ENCODE measurements at places on chromosomes 16 and 17.
A peak's percentile ranks its signal among the peaks of the same experiment; 100 is the strongest.

DNA sequence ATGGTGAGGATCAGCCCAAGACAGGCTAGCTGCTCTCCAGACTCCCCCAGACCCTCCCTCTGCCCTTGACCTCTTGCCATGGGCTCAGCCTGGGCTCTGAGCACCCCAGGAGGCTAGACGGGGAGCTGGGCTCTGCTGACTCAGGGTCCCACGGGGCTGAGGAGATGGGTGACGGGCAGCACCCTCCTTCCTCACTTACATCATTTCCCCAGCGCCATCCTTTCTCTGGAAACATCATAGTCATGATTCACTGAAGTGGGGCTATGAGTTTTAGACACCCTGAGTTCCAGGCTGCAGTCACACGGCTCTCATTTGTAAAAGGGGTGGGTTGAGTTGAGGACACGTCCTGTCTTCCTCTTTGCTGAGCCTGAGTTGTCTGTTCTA is 3.0 kb upstream of the ITGAX start:
- DNase-seq = no peak

GRCh38 chr16:51888016-51888415 is 658.9 kb downstream of the TOX3 start:
- DNase-seq = no peak

- DNase-seq = peak; percentile 60
Observed at GRCh38 chr17:42288803-42289610, 709 bp downstream of the STAT5A start.

GRCh38 chr17:52235516-52235915 is 77.0 kb upstream of the CA10 start:
- no peak for DNase-seq

- DNase-seq = no peak
Observed at GRCh38 chr17:18910326-18910725, 41.6 kb upstream of the SLC5A10 start.

GRCh38 chr16:30567991-30568638 is 3.4 kb downstream of the ZNF688 start:
- peak; percentile 80 for DNase-seq

DNA sequence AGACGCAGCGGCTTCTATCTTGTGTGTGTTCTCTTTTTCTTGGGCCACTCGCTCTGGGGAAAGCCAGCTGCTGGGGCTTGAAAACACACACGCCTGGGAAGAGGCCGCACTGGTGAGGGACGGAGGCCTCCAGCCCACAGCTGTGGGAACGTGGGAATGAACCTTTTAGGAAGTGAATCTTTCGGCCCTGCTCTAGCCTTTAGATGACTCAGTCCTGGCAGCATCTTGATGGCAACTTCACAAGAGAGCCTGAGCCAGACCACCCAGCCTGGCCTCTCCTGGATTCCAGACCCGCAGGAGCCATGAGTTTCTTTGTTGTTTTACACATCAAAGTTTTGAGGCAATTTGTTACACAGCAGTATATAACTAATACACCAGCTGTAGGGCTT is 2.2 kb upstream of the PDPK1 start:
- no peak for DNase-seq

DNA sequence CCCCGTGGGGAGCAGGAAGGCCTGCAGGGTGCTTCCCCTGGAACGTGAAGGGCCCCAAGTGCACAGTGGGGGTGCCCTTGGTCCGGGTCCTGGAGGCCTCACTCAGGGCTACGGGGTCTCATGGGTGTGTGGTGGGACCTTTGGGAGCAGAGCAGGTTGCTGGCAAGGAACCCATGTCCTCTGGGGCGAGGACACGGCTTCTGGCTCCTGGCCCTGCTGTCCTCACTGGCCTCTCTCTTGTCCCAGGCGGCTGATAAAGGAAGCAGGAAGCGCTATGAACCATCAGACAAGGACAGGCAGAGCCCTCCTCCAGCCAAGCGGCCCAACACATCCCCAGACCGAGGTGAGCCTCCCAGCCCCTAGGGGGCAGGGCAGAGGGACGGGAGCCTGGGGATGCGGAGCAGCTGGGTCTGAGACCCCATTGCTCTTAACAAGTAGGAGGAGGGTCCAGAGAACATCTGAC is 9.8 kb upstream of the IL17C start:
- DNase-seq = no peak

DNA sequence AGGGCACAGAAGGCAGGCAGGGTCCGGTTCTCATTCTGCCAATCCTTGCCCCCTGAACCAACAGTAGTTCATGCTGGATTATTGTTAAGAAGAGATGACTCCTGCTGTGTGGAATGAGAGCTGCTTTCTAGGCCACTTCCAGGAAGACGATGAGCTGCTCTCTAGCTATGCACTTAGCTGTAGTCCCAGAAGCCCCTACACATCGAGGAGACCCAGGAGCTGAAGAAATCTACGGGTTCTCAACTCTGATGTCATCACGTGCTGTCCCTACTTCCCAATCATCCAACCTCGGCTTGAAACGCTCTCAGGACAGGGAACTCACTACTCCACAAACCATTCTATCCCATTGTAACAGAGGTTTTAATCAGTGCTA is 29.0 kb upstream of the EMP2 start:
- no peak for DNase-seq

- no peak for DNase-seq
Observed at GRCh38 chr16:31452631-31453106, 6.6 kb upstream of the ARMC5 start.

DNA sequence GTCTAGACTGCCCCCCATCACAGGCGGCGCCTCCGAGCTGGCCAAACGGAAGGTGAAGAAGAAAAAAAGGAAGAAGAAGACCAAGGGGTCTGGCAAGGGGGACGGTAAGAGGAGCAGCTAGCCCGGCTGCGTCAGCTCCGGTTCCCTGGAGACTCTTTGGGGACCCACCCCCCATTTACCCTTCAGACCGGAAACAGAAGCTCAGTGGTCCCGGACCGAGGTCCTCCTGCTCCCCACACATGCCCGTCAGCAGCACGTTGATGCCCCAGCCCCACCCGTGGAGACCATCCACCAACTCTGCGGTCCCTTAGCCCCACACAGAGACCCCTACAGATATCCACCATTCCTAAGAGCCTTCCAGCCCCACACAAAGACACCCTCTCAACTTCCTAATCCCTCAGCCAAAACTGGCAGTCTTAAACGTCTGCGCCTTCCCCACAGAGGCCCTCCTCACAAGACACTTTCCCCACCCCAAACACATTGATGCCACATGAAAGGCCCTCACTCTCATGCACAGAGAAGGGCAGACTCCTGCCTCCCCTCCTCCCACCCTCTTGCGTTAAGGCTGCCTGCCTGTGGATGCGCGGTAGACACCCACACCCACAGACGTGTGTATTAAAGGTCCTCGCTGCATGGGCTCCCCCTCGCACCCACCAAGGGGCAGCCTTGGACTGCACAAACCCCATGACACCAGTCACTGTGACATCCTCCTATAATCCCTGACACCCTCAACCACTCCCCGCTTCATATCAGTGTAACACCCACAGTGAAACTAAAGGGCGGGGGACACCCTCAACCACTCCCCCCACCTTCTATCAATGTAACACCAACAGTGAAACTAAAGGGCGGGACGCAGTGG is 58.2 kb upstream of the RPH3AL start:
- DNase-seq = peak; percentile 79

DNA sequence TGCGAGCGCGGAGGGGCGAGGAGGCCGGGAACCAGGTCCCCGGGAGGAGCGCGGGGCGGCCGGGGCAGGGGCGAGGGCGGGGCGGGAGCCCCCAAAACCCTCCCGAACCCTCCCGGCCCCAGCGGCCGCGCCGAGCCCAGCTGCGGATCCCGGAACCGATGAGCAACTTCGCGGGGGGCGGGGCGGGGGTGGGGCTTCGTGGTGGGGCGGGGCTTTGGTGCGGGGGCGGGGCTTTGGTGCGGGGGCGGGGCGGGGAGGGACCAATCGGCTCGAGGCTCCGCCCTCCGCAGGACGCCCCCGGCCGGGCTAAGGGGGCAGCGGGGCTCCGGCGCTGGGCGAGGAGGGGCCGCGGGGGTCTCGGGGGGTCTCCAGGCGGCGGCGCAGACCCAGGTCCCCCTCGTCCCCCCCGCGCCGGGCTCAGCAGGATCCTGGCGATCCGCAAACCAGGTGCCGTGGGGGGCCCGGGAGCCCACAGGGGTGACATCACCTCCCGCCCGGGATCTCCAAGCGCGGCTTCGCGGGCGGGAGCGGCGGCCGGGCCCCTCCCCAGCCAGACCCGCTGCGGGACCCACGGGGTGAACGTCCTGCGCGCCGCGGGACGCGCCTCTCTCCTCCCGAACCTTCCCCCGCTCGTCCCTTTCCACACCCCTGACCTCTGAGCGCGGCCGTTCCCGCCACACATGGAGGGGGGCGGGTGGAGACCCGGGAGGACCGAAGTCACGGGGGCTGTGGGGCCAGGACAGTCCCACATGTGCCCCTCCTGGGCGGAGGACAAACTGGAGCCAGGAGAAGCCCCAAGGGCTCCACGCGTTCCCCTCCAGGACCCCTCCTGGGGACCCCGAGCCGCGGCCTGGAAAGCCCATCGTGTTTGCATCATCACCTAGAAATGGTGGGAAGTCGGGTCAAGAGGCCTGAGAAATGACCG is at the start of gene ABR:
Gene ABR (minus strand): TSS at position 164 of the 925 bp plus-strand sequence. CDS start 254 bp downstream, outside the sequence.
- DNase-seq = no peak

DNA sequence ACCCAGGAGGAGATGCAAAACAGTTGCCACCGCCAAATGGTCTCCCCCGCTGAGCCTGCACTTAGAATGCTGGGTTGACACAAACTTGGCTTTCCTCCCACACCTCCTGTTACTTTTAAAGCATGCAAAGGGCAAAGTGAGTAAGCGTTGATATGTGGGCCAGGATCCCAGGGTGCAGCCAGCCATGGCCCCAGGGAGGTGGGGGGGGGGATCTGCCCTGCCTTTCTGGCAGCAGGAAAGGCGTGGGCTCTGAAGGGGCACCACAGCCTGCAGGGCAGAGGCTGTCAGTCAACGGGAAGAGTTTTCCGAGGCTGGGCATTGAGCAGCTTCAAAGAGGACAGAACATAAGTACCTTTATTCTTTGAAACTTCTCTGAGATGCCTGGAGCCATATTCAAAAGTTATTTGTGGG is 142.3 kb downstream of the ABCC12 start:
- no peak for DNase-seq

DNA sequence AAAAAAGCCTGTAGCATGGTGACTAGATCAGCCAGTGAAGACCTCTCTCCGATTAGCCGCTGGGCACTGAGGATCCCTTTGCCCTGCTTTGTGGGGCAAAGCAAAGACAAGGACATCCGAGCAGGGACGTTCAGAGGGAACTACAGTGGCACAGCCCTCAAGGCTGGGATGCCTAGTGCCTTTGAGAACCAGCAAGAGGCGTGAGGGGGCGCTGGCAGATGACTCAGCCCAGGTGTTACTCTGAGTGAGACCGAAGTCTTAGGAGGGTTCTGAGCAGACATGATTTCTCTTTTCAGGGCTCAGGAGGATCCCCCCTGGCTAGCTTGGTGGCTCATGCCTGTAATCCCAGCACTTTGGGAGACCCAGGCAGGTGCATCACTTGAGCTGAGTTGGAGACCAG is 178.6 kb downstream of the CPPED1 start:
- no peak for DNase-seq

- DNase-seq = no peak
Observed at GRCh38 chr17:46836500-46836899, 14.9 kb upstream of the WNT9B start.

GRCh38 chr17:46972346-46972745 is 6.7 kb downstream of the RPRML start:
- DNase-seq = no peak

- no peak for DNase-seq
Observed at GRCh38 chr16:1182316-1182671, 29.4 kb downstream of the CACNA1H start.

- no peak for DNase-seq
Observed at GRCh38 chr16:84899414-84899813, 79.6 kb downstream of the CRISPLD2 start.

- DNase-seq = no peak
Observed at GRCh38 chr16:81417210-81417609, 27.4 kb upstream of the CMIP start.

DNA sequence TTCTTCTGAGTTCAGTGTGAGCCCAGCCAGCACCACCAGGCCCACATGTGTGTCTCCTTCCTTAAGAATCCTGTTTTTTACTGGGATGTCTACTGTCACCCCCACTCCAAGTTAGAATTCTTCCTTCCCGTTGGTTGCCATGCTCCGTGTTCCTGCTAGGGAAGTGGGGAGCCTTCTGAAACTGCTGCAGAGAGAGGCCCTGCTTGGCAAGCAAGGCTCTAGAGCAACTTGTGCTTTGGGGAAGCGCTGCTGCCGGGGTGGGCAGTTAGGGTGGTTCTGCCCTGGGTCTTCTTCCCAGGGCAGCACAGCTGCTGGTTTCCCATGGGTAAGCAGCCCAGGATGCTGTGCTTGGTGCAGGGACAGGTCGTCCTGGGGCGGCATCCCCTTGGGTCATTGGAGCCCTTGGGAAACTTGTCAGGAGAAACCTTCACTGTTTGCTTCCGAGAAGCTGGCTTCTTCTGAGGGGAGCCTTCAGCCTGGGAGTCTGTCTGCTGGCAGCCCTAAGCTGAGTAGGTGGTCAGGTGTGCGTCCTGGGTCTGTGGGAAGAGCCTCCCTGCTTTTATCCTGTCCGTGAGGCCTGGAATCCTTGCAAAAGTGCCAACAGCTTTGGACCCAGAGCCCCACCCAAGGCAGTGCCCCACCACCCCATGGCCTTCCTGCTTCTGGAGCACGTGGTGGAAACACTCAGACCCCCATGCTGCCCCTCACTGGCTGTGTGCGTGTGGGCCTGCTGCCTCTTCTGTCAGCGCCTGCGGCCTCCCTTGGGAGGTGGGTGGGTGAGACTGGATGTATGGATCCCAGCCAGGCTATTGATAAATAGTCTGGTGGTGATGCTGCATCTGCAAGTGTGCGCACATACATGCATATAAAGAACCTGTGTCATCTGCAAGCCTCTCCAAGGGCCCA is 71.8 kb downstream of the PLD6 start:
- no peak for DNase-seq

DNA sequence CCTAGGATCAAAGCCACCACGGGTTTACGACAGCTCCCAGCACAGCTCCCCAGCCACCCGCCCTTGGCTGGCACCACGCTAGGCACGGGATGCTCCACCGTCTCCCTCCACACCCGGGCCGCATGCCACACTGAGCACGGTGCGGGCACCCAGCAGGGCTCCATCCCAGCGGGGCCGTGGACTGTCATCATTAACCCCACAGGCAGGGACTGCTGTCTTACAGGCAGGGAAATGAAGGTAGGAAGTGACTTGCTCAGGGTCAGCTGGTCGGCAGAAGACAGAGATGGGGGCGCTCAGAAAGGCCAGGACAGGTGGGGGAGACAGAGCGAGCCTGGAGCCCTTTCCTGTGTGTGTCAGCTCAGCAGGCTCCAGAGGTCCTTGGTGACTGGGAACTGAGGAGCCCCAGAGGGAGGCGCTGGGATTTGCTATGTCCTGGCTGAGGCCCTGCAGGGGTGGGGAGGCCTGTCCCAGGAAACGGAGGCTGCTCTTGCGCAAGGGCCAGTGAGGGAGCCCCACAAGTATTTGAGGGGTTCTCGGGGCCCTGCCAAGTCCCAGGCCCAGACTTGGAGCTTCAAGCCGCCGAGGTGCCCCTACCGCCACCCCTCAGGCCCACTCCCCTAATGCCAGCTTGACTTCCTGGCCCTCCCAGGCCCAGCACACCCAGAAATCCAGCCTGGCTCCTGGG is 3.2 kb downstream of the UBALD1 start:
- DNase-seq = no peak

- DNase-seq = no peak
Observed at GRCh38 chr16:23394141-23394831, 58.7 kb downstream of the COG7 start.

Measured in stimulated activated naive CD4-positive, alpha-beta T cell (primary cell).